ENCODE measurements at places on chromosomes 2 and 18.

GRCh38 chr18:60452421-60452820 is 79.8 kb upstream of the MC4R start:
- DNase-seq, result no peak

DNA sequence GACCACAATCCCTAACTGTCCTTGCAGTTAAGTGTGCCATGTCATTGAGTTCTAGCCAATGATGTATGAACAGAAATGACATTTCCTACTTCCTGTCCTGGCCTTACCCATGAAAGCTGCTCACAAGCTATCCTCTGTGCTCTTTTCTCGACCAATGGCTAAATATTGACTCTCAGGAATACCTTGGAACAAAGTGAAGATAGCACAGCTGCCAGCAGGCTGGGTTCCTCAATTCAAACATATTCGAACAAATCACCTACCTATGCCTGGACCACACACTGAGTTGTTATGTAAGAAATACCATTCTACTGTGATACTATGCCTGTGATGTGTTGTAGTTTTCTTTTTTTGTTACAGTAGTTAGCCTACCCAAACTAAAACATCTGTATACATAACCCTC is 65.1 kb downstream of the GAREM1 start:
- no peak for DNase-seq

DNA sequence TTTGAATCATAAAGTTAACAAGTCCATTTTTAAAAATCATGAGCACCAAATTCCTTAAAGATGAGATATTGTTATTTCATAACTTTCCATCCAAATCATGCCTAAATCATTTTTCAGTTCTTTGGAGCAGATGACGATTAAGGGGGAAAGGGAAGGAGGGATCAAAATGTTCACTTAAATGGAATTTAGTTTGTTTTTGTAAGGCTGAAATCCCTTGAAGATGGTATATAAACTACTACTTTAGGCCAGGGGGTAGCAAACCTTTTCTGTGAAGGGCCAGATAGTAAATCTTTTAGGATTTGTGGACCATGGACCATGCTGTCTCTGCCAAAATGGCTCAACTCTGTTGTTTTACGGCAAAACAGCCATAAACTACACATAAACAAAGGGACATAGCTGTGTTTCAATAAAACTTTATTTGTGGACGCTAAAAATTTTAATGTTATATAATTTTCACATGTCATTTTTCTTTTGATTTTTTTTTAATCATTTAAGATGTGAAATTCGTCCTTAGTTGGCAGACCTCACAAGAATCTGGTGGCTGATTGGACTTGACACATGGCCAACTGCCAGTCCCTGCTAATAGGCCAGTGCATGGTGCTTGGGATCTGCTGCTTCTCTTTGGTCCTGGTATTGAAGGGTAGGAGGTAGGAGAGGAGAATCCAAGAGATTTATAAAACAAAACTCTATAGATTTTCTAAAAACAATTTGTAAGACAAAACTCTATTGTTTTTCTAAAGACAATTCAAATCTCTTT is 52.0 kb upstream of the RTN4 start:
- no peak for DNase-seq

DNA sequence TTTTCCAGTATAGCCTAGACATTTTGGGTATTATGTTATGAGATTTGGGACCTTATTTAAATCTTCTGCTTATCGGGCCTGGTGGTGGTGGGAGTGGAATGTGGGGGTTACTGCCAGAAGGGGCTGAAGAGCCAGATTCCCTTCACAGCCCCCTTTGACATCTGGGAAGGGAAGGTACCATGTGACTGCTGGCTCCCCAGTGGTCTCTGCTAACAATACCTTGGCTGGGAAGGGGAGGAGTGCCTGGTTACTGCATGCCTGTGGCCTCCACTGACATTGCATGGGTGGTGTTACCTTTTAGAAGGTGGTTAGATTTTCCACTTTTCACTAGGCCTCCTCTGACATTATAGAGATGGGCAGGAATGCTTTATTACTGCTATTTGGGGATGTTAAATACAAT is 8.0 kb downstream of the ATP9B start:
- DNase-seq, result no peak
